ENCODE measurements at places on chromosomes 16 and 17. TPM values are rescaled to one million over a fixed set of nuclear protein-coding genes. Genes with fewer than 3 reads are reported as not detected.

TBC1D3 gene
- total RNA-seq = not detected

DNA sequence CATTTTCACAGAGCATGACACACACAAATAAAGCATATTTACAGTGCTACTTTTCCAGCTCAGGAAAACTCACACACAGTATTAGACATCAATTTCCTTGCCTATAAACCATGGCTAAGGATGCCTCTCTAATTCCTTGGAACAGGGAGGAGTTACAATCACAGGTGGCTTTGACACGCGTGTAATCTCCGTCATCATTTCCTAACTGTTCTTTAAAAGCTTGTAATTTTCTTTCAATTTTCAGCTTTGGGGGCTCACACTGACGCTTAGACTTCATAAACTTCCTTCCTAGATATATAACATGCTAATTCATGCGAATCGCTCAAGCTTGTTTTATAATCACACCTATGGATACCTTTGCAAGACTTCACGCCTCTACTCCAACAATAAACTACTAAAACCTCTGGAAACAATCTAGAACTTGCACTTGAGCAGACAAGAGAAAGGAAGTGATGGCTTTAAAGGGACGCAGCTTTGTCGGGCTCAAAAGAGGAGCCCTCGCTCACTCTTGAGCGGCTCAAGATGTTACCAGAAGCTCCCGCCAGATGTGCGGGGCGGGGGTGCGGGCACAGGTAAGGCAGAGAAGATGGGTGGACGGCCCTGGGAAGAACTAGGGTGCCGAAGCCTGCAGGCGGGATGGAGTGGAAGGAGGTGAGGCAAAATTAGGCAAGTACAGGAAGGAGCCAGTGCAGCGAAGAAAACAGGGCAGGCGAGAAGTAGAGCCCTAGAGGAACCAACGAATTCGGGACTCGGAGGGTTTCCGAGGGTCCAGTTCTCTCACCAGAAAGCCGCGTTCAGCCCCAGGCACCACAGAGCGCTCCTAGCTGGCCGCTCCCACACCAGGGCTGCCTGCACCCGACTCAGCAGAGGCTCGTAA, 631 bp downstream of the RETREG3 start:
- DNase-seq = no peak

CD7 gene
- total RNA-seq = 3.8 TPM

- DNase-seq = no peak
These were observed at the start of gene IRX6 for GRCh38 chr16:55323637-55324271. IRX6 (plus strand) TSS chr16:55324203; CDS start chr16:55325092, 889 bp downstream.

MT4 gene
- total RNA-seq = not detected

DNA sequence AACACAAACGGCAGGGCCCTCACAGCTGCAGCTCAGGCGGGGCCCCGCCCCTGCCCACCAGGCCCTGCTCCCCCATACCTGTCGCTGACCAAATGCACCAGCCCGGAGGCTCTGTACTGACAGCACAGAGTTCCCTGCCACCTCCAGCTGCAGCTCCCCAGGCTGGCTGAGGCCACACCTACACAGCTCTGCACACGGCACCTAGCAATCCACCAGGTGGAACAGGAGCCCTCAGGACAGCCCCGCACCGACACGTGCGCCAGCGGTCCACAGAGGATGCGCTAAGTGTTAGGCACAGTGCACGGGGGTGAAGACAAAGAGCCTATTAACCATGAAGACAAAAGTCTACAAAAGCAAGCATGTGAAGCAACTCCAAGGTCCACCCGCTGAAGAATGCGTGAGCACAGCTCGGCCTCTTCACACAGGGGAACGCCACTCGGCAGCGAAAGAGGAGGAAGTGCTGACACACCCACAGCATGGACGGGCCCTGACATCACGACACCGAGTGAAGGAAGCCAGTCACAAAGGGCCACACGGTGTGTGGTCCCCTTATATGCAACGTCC, 5.4 kb downstream of the ZCCHC14 start:
- DNase-seq = peak; percentile 71

- DNase-seq = peak; percentile 46
These were observed 169.5 kb downstream of the AHSP start for GRCh38 chr16:31696968-31697743.

NOG gene
- 2.3 TPM for total RNA-seq

GRCh38 chr16:72501739-72502593, 330.0 kb upstream of the PMFBP1 start:
- peak; percentile 39 for DNase-seq

AXIN1 gene
- total RNA-seq = 45.5 TPM

TXNL4B gene
- total RNA-seq = 17.0 TPM

GRCh38 chr17:81878294-81878693, 7.2 kb upstream of the ARHGDIA start:
- no peak for DNase-seq

PRSS36 gene
- total RNA-seq = 0.06 TPM

DNA sequence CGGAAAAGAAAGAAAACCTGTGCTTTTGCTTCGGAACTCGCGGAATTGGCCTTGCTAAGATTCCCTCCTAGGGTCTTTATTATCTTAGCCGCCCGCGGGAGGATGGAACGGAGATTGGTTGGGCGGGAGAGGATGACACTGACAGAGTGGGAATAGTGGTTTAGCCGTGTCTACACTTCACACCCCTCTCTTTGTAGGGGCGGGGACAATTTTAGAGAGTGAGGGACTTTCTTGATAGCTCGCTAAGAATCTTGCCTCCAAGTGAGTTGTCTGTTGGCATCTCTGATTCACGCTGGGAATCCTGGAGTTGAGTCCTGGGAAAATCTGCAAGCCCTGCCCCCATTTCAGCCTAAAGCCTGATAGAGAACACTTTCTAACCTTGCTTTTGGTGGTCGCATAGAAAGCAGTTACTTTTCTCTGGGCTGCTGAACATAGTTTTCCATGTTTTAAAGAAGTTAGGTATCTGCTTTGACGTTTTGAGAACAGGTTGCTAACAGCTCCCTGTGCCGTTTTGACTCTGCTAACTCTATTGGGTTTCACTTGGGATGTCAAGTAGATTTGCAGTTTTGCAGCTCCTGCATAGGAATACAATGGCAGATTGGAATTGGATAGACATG, 697 bp downstream of the NOL11 start:
- DNase-seq = no peak

GRCh38 chr17:64547319-64547718, 40.5 kb downstream of the CEP95 start:
- DNase-seq = peak; percentile 75

DNA sequence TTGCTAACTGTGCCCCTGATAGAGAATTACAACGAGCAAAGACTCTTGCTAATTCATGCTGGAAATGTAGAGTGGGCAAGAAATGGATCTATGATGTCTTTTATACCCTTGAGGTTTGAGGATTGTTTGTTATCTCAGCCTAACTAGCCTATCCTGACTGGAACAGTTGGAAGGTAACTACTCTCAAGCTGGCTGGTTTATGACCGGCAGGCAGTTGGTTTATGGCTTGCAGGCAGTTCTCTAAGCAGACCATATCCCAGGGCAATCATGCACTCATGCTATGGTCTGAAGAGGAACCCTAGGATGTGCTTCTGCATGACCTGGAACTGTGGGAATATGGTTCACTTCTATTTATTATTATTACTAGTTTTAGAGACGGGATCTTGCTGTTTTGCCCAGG, 49.1 kb downstream of the LYRM1 start:
- DNase-seq = no peak

DNA sequence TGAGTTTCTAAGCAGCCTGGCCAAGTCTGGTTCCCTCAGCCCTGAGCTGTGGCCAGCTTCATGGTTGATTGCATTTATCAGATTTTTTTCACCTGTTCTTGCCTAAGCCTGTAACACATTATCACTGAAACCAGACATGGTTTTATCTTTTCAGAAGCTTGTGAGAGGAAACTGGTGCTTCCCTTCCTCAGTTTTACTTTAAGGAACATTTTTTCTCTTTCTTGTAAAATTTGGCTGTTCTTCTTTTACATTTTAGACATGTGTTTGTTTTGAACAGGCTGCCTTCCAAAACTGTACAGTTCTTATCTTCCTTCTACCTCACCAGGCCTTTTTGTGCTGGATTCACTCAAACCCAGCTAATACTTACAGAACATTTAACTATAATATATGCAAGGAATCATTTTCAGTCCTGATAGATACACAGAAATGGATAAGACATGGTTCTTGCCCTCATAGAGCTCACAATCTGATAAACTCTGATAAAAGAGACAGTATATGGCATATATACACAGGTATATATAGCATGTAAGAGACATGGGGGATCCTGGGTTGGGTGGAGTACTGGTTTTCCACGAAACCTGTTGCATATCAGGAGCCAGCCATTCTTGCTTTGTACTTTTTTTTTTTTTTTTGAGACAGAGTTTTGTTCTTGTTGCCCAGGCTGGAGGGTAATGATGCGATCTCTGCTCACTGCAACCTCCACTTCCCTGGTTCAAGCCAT, 44.5 kb downstream of the ZNRF1 start:
- DNase-seq = peak; percentile 67

SHPK gene
- total RNA-seq = 41.2 TPM

GRCh38 chr17:43219001-43219400, 7.3 kb downstream of the TMEM106A start:
- DNase-seq = no peak

Data from G401 (cell line).